Tibial nerve (tissue), 4 donors: ENCODE measurements at places on chromosomes 5 and 9.
A peak's percentile ranks its signal among the peaks of the same experiment; 100 is the strongest.

DNA sequence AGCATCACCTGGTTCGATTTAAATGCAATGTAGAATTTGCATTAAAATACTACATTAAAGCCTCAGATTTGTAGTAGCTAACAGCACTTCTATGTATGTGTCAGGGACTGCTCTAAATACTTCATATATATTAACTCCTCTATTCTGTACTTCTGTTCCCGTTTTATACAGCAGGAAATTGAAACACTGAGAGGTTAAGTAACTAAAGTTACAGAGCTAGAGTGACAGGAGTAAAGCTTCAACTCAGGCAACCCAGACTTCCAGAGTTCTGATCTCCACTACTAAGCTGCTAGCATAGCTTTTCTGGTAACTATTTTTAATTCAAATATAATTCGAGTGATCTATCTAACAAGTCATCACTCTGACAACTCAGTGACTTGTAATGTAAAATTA is 619 bp upstream of the APC start:
- no peak for DNase-seq

- DNase-seq: no peak
Measured at GRCh38 chr9:130870491-130871381, 25.9 kb downstream of the QRFP start.

GRCh38 chr5:92890841-92891244 is 690.2 kb downstream of the NR2F1-AS1 start:
- no peak for DNase-seq

DNA sequence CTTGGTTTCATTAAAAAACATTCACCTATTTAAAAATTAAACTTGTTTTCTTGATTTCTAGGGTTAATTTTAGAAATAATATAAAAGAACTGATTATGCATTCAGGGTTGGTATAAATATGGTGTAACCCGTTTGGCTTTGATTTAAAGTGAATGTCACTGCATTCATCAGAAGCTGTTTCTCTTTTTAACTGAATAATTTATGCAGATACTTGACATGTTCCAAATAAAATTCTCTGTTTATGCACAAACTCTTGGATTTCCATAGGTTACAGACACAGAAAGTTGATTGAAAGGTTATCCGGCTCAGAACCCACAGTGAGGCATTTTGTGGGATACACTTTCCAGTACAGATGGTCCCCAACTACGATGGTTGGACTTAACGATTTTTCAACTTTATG is 161.3 kb downstream of the HACD4 start:
- no peak for DNase-seq

GRCh38 chr9:20884985-20885593 is 146.4 kb downstream of the HACD4 start:
- peak; percentile 26 for DNase-seq

DNA sequence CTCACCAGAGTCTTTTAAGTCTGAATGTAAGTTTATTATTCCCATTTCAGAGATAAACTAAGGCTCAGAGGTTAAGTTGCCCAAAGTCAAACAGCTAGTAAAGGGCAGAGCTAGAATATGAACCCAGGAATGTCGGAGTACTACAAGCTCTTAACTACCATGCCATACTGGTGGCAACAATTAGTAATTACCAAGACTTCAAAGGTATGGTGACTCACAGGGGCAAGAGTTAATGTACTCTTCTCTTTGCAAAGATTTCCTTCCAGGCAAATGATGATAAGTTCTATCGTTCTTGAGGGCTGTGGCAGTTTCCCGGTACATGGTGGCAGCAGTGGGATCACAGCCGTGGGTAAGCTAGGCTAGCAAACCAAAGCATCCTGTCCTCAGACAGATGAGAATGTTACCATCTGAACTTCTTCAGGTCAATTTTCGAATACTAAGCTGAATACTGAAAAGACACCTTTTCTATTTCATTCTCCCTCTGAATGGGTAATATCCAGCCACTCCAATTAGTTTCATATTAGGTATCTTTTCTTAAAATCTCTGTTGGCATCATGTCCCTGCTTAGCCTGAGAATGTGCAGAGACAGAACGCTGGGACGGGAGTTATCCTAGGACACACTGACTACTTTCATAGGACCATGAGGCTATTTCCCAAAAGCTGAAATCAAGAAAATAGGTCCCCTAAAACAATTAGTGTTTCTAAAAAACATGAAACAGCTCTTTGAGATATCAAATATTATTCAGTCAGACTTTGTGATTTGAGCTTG is 117.0 kb upstream of the NR5A1 start:
- DNase-seq: no peak

DNA sequence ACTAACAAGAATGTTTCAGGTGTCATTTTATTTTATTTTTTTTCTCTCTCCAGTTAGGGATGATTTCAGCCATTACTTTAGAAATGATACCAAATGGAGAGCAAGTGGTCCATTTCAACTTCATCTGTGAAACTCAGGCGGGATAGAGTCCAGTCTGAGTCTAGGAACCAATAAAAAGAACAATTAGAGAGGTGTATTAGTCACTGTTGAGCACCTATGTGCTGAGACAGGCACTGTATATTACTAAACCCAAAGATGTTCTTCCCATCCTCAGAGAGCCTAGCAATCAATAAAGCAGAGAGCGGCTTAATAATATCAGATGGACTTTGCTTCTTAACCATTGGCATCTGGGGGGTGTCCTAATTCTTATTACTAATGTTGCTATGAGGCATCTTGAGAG is 410.3 kb upstream of the SLC24A2 start:
- no peak for DNase-seq

DNA sequence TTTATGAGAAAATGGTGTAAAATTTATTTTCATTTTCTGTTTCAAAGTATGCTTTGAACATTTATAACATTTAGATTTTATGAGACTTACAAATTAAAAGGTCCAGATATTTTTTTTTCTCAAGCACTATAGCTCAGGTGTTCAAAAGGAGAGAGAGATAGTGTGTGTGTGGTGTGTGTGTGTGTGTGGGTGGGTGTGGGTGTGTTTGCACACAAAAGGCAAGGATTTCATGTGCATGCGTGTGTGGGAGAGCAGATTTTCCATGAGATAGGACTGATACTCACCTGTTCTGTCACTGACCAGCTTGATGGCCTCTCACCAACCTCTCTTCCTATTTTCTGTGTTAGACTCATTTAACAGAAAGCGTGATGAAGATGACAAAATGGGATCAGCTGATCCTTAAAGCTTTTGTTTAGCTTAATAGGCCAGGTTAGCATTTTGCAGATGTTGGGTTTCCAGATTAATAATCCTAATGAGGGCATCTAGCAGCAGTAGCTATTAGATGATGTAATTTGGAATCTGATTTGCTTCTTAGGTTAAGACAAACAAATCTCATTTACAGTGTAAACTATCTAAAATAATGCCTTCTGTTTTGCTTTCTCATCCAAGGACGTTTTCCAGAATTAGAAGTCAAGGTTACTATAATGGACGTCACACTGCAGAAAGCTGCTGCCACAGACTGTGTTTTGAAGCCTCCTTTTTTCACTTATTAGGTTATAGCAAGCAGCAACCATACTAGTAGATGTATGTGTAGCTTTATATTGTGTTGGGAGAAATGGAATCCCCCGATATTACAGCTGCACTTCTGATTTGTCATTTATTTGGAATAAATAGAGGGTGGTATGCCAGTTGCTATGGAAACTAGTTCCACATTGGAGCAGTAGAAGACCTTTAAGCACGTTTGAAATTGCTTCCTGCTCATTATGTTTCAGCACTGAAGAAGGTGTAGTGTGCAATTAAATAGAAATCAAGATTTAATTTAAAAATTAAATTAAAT is 355.6 kb downstream of the TAF11L14 start:
- DNase-seq: no peak

- DNase-seq: no peak
Measured at GRCh38 chr9:109971226-109971625, 191.2 kb downstream of the PALM2AKAP2 start.

DNA sequence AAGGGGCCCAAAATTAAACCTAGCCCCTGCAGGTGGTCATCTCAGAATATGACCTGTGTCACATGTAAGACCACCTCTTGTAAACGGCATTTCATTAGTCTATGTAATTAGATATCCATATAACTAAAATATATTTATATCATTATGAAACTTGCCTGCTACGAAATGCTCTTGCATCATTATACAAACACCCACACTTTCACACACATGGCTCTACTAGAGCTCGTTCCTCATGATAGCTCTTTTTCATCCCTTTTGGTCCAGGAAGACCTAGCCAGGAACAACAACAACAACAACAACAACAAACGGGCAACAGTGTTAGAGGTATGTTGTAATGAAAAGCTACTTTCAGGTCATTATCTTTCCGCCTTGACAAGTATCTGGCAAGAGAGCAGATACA is 58.6 kb downstream of the LHFPL2 start:
- no peak for DNase-seq

GRCh38 chr9:125593581-125594222 is 113.3 kb downstream of the MAPKAP1 start:
- no peak for DNase-seq

DNA sequence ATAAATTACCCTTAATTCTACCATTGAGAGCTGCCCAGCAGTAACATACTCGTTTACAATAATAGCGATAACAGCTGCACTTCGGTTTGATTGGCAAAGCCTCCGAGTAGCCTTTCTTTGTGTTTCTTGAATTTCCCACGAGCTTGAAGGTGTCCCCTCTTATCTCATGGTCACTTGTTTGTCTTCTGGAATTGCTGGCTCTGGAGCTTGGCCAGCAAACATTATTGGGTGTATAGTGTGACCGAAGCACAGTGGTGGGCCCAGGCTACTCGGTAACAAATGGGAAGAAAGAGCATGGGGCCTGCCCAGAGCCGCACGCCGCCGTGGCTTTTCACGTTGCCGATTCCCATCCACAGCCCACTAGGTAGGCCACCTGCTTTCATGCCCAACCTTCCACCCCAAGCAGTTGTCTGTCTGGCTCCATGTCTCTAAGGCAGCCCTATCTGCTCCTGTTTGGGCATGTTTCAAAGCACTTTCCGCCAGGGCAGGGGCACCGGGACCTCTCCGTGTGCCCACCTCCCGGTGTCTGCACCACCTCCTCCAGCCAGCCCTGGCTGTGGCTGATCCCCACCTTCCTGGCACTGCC is 8.7 kb downstream of the STKLD1 start:
- DNase-seq: no peak

GRCh38 chr9:133869674-133870405 is 122.3 kb downstream of the VAV2 start:
- DNase-seq: no peak

GRCh38 chr5:139979518-139979917 is 63.6 kb downstream of the NRG2 start:
- no peak for DNase-seq

DNA sequence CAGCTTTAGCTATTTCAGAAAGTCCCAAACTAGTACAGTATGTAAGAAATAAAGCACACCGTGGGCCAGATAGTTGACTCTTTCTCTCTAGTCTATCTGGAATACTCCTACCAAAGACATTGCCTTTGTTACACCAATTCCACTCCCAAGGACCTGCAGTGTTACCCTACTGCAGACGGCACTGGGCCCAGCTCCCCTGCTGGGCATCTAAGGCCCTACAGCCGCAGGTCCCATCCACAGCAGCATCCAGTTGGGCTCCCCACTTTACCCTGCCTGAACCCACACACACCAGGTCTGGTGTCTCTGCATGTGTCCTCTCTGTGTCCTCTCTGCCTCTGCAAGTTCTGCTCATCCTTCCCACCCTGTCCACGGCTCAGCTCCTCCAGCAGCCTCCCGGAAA is 22.5 kb downstream of the TNIP1 start:
- DNase-seq: no peak

- no peak for DNase-seq
Measured at GRCh38 chr5:127762412-127762811, 59.2 kb downstream of the CCDC192 start.

GRCh38 chr5:78050888-78051287 is 243.6 kb downstream of the AP3B1 start:
- no peak for DNase-seq

GRCh38 chr5:124064956-124065355 is 553.0 kb downstream of the CSNK1G3 start:
- no peak for DNase-seq
